Gastrocnemius medialis (tissue), 4 donors: ENCODE measurements at places on chromosomes 13 and 19. TPM values are rescaled to one million over a fixed set of nuclear protein-coding genes. Genes with fewer than 3 reads are reported as not detected.

The ADPRHL1 gene
- 318 TPM for total RNA-seq

GRCh38 chr19:13691569-13692435 lies 72.5 kb upstream of the MRI1 start:
- DNase-seq = no peak

DNA sequence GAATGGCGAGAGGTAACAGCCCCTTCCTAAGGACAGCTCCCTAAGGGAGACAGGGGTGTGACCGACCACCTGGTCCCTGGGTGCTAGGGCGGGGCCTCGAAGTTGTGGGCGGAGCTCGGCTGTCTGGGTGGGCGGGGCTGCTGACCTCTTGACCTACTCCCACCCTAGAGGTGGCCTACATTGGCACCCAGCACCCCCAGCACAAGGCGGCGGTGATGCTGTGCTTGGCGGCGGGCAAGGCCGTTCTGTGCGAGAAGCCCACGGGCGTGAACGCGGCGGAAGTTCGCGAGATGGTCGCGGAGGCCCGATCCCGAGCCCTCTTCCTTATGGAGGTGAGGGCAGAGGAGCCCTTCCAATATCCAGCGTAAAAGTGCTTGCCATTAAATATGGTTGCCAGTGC lies 2.4 kb downstream of the DHDH start:
- DNase-seq = no peak

GRCh38 chr19:46644720-46645119 lies 8.7 kb upstream of the GNG8 start:
- DNase-seq = no peak

DNA sequence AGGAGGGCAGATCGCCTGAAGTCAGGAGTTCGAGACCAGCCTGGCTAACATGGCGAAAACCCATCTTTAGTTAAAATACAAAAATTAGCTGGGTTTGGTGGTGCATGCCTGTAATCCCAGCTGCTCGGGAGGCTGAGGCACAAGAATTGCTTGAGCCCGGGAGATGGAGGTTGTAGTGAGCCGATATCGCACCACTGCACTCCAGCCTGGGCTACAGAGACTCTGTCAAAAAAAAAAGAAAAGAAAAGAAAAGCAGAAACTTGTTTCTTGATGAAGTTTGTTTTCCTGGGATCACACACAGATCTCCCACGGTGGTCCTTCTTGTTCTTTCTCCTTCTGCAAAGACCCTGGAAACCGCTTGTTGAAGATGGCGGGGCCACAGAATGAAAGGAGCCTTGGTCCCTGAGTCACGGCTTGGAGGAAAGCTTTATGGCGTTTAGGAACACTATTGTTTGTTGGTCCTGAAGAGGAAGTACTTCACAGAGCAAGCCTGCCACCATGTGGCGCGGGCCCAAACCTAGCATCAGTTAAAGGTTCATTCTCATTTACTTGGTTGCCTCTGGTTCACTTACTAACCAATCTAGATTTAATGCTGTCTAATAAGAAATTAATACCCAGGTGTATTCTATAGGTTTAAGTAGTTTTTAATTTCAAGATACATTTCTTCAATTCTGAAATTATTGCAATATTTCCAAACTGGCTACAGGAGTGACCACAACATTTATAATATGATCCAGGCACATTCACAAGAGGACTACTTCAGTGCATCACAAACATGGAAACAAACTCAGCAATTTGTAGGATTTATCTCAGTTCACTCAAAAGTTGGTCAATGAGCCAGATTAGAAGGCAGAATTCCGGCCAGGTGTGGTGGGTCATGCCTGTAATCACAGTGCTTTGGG lies 21.3 kb upstream of the ARL11 start:
- DNase-seq = peak; percentile 62

The ACER1 gene
- total RNA-seq = not detected

DNA sequence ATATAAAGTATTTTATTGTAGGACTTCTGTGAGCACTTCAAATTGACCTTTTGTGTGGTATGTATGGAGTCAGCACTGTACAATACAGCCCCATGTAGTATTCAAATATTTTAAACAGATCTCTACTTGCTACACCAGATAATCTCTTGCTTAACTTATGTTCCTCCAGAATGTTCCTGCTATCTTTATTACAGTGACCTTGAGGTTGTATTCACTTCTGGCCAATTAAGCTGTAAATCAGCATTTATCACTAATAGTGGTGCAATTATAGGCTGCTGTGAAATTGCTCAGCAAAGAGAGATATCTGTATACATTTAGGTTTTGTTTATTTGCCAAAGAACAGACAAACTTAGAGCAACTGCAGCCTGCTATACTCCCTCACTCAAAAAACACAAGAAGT lies 1218.6 kb downstream of the PCDH17 start:
- no peak for DNase-seq

DNA sequence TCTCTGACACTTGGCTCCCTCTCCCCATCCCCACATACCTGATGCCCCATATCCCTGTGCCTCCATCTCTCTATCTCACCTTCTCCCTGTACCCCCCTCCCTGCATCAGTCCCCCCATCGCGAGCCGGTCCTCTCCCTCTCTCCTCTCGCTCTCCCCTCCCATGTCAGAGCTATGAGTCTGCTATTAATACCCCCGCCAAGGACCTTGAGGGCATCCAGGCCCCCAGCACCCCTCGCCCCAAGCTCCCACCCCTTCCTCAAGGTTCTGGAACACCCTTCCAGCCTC lies 1.6 kb downstream of the GRIN2D start:
- DNase-seq = no peak

The OVOL3 gene
- not detected for total RNA-seq

The ZNF541 gene
- not detected for total RNA-seq

- no peak for DNase-seq
These were observed 421.7 kb upstream of the GPC6 start for GRCh38 chr13:92804926-92805325.

- no peak for DNase-seq
These were observed 7.5 kb upstream of the FUT5 start for GRCh38 chr19:5877882-5878281.

The TRIM13 gene
- total RNA-seq = 20.0 TPM

DNA sequence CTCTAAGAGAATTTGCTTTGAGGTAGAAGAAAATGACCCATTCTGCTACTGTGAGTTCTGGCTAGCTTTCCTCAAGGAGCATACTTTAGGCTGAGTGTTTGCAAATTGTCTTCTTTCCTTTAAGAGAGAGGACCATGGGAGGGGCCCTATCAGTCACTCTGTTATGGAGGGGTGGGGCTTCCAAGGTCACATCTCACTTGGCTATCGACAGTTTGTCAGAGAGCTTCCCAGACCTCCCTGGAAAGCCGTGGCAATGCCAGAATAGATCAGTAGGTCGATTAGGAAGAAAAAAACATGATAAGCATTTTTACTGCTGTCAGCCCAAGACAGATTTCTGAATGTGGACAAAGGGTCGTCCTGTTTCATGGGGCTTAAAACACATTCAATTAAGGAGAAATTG lies 93.3 kb downstream of the OXGR1 start:
- no peak for DNase-seq

The FPR3 gene
- 1.2 TPM for total RNA-seq

GRCh38 chr13:42594481-42595252 lies 20.7 kb downstream of the TNFSF11 start:
- peak; percentile 29 for DNase-seq

- no peak for DNase-seq
These were observed 31.6 kb upstream of the METTL21C start for GRCh38 chr13:102726430-102726829.

- no peak for DNase-seq
These were observed 673 bp downstream of the SPATA13 start for GRCh38 chr13:24161010-24161775.

DNA sequence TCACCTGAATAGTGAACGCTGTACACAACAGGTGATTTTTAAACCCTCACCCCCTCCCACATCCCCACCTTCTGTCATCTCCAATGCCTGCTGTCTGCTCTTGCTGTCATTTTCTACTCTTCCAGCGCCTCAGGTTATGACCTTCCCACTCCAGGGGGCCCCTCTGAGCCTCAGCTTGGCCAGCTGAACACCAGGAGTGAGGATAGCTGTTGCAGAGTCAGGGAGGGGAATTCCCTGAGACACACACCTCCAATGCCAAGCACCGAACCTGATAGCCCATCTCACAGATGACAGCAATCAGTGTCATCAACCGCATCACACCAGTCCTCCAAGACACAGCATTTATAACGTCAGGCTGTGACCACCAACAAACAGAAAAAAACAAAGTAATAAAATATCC lies 193.5 kb downstream of the ZNF536 start:
- DNase-seq = no peak

DNA sequence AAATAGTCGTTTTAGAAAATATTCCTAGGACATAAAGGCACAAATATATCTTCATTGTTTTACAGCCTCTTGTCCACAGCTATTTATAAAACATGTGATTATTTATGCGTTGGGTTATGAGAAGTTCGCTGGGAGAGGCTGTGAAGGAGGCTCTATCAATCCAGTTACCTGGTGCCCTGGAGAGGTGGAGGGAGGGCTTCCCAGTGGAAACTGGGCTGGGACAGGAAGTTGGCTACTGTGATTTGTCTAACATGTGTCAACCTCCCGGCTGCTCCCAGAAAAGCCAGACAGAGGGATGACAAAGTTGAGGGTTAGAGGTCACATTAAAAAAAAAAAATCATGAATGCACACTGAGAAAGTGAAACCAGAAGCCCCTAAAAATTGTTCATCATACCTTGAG lies 346.5 kb downstream of the ZNF536 start:
- no peak for DNase-seq

- no peak for DNase-seq
These were observed 195.2 kb upstream of the IPO5 start for GRCh38 chr13:97758317-97758716.

DNA sequence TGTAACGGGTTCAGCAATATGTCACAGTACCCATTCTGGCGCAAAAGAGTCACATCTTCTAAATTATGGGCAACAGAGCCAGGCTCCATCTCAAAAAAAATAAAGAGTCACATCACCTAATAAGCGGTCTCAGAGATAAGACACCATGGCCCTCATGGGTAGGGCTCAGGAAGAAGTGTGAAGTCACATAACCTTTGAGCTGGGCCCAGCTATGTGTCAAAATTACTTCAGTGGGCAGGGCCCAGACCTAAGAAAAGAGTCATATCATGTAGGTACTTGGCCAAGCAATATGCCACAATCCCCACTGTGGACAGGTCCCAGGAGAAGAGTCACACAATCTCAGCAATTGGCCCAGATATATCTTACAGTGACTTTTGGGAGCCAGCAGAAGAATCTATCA lies 11.4 kb upstream of the ZNF91 start:
- no peak for DNase-seq

The PSG6 gene
- total RNA-seq = not detected

- DNase-seq = no peak
These were observed 4.4 kb upstream of the SIGLEC8 start for GRCh38 chr19:51462681-51463080.

DNA sequence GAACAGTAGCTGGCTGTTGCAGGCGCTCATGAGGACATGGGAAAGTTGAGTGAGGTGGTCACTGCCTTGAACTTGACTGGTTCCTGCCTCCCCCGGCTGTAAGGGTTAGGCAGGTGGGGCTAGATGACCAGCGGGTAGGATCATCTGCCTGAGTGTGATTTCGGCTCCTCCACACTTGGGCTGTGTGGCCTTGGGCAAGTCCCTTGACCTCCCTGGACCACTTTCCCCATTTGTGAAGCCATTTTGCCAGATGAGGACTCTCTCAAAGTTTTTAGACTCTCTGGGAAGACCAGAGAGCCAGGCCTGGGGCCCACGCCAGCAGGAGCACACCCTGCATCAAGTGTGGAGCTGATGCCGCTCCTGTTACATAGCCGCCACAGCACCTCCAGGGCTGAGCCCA lies 9.5 kb downstream of the PPP1R37 start:
- DNase-seq = no peak
